GM18507 (cell line): ENCODE measurements at places on chromosomes 4 and X.

DNA sequence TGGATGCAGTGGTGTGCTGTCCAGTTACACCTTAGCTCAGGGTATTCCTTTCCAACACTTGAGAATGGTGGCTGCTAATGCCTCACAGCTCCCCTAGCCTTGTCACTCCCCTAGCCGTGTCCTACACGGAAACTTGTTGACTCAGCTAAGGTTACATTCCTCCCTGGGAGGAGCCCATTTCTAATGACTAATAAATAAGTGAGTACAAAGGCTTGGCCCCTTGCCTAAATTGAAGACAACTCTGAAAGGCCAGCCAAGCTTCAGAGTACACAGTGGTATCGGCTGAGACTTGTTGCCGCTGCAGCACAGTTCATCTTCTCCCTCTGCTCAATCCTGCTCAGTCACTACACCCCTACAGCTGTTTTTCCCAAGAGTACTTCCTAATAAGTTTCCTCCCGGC, 21.2 kb upstream of the SLC25A31 start:
- DNase-seq: no peak

DNA sequence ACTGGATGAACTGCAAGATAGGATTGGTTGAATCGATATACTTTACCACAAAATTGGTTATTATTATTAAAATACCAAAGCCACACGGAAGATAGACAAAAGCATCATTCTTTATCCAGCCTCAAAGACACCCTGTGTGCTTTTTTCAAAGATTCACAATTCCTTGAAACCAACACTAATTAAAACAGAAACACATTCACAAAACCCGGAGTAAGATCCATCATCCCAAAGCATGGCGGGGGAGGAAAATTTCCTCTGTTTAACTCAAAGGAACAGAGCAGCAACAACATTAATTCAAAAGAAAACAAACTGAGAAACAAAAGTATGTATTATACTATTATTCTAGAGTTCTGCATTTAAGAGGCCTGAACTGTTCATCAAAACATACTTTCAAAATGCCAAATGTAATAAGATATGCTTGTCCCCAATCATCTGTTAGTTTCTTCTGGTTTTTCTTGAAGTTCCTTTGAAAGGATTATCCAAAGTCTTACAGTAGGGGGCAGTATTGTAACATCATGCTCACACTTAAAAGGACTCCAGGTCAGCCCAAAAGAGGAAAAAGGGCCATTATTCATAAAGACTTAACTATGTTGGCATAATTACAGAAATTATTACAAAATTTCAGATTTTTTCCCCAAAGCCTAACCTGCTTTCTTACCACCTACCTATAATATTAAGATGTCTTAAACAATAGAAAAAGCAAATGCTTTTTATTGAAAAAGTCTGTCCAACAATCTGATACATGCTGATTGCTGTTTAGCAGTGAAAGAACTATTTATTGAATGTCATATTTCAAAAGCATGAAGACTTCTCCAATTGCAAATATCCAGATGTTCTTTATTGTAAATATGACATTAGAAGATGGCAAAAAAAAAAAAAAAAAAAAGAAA, 168.7 kb downstream of the SCFD2 start:
- DNase-seq: peak; percentile 5

GRCh38 chr4:27023366-27023765, 162.7 kb downstream of the STIM2 start:
- no peak for DNase-seq

GRCh38 chr4:164484551-164484950, 269.4 kb upstream of the SMIM31 start:
- DNase-seq: no peak

DNA sequence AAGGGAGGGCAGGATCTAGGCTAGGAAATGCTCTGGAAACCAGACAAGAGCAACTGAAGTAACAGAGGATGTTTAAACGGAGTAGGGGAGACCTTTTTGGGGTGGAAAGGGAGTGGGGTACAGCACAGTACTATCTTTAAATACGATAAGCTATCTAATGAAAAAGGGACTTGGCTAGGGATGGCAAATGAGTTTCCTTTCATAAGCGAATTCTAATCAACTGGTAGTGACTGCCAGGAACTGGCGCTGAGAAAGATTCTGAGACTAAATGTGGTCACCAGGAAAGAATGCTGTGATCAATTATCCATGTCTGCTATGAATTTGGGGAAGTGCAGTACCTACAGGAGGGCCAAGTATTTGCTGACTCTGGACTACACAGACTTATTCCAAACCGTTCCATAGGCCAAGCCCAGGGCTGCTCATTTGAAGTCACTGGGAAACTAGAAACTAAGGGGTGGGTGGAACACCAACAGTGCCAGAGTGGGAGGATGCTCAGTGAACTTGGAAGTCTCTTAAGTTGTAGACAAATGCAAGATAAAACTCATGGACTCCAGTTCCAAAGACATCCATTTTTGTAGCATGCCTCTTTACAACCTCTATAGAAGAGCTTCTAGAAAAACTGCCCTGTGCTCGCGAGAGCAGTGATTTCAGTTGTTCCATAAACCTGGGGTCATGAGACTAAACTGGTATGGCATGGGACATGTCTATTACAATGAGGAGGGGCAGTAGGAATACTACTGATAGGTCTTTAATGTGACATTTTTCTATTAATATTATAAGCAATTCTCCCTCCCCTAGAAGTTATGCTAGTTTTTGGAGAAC, 2.0 kb downstream of the TRAPPC2 start:
- no peak for DNase-seq

- no peak for DNase-seq
Measured at GRCh38 chr4:189785257-189785656, 155.4 kb upstream of the FRG1 start.

DNA sequence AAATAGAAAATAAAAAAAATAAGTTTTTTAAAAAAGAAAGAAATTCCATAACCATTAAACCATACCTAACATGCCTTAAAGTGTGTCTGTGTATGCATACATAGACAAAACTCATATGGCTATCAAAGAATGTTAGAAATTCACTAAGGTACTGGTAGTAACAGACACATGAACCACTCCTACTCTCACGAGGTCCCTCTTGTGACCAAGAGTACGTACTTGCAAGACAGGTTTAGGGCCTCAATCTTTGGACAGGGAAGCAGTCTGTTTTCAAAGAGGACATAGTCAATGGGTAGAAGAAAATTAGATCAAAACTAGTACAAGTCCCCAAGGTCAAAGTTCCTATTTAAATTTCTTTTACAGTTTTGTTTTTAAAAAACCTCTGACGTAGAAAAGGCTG, 117.3 kb downstream of the CHM start:
- no peak for DNase-seq

- DNase-seq: no peak
Measured at GRCh38 chrX:74262452-74263209, 41.3 kb upstream of the ZCCHC13 start.

- DNase-seq: no peak
Measured at GRCh38 chrX:109283870-109284269, 198.0 kb downstream of the GUCY2F start.

DNA sequence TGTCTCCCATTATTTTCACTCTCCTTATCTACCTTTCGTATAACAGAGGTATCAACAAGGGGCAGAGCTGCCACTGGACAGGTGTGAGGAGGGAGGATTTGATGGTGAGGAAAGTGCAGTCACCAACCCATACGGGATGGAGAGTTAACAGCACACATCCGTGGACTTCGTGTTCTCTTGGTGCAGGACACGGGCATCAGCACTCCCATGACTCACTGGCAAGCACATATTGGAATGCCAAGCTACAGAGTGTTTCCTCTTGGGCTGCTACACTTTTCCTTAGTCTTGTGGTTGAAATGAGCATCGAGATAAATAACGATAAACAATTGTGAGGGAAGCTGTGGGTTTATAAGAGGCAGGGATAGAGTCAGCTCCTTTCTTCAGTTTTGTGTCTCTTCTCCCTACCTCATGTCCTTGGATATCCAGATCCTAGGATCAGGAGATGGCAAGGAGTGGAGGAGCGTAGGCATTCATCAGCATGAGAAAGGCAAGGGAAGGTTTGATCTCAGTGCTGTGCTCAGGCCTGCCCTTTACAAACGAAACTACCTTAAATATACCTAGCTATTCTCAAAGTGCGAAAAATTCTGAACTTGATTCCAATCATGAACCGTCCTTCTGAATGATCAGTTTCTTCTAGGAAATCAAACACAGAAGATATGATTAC, 96.3 kb downstream of the ZNF827 start:
- DNase-seq: no peak

DNA sequence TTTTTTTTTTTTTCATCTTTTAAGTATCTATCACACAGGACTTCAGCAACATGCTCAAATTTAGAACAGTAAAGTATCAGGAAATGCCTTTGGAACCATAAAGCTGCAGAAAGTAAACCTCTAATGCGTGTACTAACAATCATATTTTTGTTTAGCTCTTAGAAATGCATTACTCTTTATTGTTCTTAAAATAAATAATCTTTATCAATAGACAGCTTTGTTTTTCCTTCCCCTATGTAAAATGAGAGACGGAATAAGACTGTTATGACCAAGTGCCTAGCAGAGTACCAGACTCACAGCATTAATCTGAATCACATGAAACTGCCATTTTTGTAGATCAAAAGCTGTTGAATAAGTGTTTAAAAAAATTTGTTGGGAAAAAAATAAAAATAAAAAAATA, 50.5 kb upstream of the COL25A1 start:
- no peak for DNase-seq

- no peak for DNase-seq
Measured at GRCh38 chr4:3851211-3851610, 85.0 kb downstream of the ADRA2C start.

DNA sequence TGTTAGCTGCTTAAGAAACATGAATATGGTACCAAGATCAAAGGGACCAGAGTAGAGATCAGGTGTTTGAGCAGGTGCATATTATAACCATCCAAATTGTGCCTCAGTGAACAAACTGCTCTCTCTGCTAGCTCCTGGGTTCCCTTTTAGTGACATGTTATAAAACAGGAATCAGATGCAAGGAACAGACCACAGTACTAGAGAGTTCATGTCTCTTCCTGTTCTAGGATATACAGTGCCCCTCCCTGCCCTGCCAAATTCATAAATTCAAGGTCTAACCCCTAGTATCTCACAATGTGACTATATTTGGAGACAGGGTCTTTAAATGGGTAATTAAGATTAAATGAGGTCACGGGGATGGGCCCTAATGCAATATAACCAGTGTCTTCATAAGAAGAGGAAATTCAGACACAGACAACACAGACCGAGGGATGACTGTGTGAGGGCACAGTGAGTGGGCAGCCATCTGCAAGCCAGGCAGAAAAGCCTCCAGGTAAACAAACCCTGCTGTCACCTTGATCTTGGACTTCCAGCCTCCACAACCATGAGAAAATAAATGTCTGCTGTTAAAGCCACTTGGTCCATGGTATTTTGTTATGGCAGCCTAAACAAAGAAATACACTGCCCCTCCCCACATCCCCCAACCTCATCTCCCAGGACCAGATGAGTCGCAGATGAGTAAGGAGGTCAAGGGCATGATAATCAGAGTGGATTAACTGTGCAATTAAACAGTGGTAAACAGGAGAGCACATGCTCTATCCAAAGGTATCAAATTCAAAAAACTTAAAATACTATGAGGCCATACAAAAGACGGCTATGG, 82.5 kb downstream of the RBM47 start:
- no peak for DNase-seq

DNA sequence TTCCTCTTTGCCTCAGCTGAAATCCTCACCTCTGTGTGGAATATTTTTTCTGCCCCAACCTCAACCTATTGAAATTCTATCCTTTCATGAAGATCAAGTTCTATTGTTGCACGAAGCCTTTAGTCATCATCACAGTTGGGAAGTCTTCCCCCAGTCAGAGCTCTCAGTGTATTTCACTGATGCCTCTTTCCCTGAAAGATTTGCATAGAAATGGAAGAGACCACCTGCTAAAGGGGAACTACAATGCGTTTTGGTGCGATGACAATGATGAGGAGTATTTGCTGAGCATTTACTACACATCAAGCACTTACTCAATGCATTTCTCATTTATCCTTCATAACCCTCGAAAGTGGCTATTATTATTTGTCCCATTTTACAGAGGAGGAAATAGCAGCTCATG, 151.2 kb upstream of the KLF3 start:
- no peak for DNase-seq

DNA sequence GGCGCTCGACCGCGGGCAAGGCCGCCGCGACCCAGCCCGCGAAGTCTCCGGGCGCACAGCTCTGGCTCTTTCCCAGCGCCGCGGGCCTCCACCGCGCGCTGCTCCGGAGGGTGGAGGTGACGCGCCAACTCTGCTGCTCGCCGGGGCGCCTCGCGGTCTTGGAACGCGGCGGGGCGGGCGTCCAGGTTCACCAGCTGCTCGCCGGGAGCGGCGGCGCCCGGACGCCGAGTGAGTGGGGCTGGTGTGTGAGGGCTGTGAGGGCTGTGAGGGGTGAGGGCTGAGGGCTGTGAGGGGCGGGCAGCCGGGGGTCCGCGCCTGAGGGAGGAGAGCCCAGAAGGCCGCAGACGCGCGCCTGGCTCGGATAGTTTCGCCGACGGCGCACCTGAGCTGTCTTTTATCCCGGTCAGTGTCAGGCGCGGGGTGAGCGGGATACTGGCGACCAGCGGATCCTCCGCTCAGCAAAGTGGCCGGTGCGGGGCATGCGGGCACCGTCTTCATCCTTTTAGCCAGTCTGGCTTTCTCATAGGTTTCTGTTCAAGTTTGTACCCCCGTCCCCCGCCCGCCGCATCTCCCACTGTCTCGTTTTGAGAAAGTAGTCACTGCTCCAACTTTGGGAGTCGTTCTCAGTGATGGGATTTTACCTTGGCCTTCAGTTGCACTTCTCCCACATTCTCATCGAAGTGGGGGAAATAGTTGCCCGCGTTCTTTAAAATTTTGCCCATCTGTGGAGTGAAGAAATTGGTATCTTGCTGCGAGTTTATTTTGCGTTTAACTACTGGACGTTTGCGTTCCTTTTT, 586 bp downstream of the HERC5 start:
- DNase-seq: peak; percentile 11

DNA sequence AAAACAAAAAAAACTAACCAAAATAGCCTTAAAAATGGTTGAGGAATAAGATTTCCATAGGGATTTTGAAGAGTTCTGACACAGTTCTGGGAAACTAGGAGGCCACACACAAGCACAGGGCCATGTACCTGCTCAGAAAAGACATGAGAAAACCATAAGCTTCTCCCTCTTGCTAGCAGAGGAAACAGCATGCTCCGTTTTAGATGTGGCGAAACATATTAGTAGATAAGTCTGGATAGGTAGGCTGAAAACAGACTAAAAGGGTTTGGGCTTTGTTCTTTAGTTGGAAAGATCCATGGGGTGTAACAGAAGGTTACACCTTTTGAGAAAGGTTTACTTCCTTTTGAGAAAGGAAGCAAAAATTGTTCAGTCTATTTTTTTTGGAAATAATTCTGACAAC, 10.9 kb downstream of the VSIG4 start:
- no peak for DNase-seq

- DNase-seq: no peak
Measured at GRCh38 chrX:115060013-115060412, 42.6 kb upstream of the IL13RA2 start.

DNA sequence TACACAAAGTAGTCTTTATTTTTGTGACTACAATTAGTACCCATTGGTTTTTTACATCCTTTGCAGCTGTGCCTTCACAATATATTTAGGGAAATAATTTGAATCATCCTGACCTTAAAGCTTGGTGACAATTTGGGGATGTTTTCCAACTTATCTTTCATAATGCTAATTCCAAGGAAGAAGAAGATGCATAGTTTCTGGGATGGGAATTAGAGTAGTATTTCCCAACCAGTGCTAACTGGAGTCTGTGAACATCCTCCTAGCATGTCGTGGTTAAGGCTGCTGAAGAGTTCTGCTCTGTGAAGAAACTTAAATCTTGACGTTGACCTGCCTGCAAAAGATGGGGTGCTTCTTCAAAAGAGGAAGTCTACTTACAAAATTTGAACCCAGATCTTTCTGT, 173.5 kb downstream of the ANK2 start:
- no peak for DNase-seq
